ENCODE measurements at places on chromosomes 7 and 10.

DNA sequence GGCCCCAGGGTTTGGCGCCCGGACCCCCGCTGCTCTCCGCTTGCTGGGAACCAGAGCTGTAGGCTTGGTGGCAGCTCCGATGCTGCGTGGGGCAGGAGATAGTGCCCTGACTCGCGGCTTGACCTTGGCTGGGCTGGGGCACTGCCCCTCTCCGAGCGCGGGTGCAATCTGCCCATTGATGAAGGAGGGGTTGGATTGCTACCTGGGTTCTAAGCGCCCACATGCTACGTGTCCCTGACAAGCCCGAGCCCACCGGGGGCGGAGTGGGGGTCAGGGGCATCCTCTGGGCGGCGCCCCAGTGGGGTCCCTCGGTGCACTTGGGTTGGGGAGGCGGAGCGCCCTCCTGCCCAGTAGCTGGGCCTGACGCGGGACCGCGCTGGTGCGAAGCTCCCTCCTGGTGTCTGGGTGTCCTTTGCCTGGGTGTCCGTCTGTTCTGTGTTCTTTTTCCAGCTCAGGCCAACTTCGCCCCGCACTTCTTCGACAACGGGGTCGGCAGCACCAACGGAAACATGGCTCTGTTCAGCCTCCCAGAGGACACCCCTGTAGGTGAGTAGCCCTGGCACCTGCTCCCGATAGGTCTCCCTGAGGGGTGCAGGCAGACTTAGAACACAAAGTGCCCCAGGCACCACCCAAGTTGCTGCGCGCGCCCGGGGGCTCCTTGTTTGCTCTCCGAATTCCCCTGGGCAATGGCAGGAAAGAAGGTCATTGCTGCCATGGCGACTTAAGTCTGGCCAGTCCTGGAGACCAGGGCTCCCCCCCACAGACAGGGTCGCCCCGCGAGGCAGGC, 900 bp downstream of the CDHR1 start:
- no peak for DNase-seq

GRCh38 chr10:3805201-3805790, 20.3 kb upstream of the KLF6 start:
- DNase-seq: no peak

DNA sequence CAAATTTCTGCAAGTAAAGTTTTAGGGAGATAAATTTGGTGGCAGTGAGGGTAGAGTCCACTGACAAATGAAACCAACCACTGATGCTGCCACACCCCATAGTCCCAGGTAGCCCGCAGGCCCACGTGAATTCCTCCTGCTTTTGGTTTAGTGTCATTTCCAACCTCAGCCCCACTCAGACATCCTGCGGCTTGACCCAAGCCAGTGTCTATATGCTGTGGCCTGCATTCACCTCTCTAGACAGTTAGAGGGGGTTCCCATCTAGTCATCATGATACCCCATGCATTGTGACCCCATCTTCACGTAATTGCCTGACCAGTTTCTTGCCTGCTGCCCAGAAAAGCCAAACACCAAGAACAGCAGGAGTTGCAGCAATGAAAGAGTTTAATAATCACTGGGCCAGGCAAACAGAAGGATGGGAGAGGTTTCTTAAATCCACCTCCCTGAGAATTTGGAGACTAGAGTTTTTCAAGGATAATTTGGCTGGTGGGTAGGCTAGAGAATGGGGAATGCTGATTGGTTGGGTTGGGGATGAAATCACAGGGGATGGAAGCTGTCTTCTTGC, 332.0 kb upstream of the GALNT17 start:
- DNase-seq: no peak

DNA sequence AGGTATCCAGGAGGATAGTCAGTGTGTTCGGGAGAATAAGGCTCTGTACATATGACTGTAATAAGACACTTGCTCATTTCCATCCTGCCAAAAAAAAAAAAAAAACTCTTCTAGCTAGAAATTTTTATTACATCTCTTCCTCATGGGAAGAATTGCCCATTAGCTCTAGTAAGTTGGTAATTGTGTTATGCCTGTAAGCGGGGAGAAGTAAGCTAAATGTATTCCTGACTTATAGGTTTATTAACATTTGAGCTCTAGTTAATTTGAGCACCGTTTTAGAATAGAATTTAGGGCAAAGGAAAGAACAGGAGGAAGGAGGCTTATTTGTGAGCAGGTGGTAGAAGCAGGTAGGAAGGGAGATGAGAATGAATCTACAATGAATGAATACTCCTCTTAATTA, 1210.6 kb downstream of the SORCS1 start:
- no peak for DNase-seq

GRCh38 chr7:144391823-144392255, 11.7 kb downstream of the NOBOX start:
- peak; percentile 21 for DNase-seq

DNA sequence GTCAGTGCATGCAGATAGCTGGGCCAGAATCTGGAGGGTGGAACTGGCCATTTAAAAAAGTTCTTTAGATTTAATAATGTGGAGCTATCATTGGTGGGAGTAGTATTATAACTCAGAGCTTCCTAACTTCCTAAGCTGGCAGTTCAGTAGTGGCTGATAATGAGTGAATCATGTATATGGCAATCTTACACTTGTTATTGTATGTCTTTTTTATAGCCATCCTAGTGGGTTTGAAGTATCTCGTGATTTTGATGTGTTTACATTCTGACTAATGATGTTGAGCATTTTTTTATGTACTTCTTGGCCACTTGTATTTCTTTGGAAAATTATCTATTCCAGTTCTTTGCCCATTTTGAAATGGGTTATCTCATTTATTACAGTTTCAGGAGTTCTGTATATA, 15.4 kb downstream of the TFAM start:
- no peak for DNase-seq

- DNase-seq: no peak
These were observed 19.7 kb downstream of the CYTH3 start for GRCh38 chr7:6252748-6253147.

DNA sequence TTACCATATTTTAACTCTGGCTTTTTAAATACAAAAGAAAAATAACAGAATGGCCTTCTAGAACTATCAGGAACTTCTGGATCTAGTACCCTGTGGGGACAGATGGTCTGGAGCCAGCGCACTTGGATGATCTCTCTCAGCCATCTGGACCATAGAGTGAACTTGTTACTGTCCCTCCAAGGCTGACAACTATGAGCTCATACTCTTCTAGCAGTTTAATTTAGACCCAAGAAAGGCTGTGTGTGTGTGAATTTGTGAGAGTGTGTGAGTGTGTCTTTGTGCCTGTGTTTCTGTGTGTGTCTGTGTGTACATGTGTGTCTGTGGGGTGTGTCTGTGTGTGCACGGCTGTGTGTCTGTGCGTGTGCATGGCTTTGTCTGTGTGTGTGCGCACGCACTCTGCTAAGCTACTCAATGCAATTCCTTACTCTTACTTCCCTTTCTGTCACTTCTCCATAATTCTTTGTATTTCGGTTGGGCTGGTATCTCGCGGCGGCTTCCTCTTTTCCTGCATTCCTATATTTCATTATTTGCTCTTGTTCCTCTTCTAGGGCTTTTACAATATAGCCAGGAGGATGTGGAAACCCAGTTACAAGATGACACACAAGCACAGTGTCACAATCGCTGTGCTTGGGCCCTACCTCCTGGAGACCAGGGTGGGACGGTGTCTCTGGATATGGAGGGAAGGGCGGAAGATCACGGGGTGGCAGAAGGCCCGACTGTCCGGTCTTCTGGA, 51.9 kb downstream of the IKZF1 start:
- peak; percentile 75 for DNase-seq

DNA sequence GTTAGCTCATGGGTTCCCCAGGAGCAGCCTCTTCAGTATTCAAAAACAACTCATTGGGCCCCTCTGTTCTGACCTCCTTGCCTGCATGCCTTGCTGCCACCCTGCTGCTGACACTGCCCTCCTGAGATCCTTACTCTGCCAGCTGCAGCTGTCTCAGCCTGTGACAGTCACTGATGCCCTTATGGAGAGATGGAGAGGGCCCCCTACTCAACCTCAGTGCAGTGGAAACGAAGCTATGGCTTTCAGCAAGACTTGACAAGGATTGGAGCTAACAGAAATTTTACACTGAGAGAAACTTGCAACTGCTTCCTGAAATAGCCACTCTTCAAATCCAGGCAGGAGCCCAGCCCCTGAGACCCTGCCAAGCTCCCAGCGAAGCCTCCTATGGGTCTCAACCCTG, 678.3 kb upstream of the C7orf33 start:
- no peak for DNase-seq

- no peak for DNase-seq
These were observed 119.1 kb downstream of the PRKCQ start for GRCh38 chr10:6460861-6461409.

- DNase-seq: peak; percentile 41
These were observed at the start of gene IRF5 for GRCh38 chr7:128937647-128938543. TSS of gene IRF5 (plus strand) at chr7:128937927. CDS start at chr7:128942082, 4,155 bp downstream.

DNA sequence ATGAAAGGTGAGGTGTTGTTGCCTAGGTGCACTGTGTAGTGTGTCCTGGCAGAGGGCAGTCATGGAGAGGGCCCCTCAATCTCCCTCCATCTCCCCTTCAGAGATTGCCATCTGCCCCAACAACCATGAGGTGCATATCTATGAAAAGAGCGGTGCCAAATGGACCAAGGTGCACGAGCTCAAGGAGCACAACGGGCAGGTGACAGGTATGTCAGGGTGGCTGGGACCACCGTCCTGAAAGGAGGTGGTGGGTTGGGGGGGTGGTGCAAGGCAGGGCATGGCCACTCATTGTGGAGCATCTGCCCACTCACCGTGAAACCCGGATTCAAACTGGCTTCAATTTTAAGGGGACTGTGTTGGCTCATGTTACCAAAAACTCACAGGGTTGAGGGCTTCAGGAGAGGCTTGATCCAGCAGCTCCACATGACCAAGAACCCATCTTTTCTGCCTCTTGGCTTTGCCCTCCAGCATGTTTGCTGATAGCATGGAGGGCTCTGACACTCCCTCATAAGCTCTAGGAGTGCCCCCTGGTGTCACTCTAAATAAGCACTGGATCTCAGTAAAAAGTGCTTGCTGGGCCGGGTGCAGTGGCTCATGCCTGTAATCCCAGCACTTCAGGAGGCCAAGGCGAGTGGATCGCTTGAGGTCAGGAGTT, 12.2 kb downstream of the ARPC1B start:
- DNase-seq: no peak

DNA sequence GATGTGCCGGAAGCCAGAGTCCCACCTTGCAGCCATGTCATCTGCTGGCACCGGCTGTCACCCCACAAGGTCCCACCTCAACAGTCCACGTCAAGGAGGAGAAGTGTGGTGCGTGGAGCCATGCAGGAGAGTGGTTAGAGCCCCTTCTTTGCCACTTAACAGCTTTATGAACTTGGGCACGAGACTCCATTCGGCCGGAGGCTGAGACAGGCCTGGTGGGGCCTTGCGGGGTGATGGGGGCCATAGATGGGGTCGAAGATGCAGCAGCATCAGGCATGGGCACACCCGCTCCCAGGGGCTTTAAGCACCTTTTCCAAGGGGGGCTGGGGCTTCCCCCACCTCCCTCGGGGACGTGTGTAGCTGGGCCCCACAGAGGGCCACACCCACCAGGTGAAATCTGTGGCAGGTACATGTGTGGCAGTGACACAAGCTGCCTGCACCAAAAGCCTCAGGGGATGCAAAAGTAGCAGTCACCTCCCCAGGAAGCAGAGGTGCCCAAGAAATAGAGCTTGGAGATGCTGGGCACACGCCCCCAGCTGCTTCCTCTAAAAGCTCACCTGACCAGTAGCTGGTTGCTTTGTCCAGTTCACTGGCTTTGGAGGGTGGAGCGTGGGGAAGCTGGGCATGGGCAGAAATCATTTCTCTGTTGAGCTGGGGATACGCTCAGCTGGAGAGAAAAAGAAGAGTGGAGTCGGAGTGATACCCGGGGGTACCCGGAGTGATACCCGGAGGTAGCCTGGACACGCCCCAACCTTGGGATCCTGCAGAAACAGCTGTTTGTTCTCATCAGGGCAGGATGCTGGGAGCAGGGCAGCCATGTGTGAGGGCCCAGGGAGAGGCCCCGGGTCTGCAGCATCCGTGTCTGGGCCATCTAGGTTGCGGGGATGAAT, 199.8 kb downstream of the EBF3 start:
- DNase-seq: no peak

- DNase-seq: no peak
These were observed 46.7 kb upstream of the FOXI2 start for GRCh38 chr10:127690176-127690835.

Measured in hematopoietic multipotent progenitor cell (in vitro differentiated cells).